ENCODE measurements at places on chromosomes 12 and 14. TPM values are rescaled to one million over a fixed set of nuclear protein-coding genes. Genes with fewer than 3 reads are reported as not detected.

Gene SELPLG
- total RNA-seq = 2.8 TPM

Gene GLT1D1
- 0.71 TPM for total RNA-seq

DNA sequence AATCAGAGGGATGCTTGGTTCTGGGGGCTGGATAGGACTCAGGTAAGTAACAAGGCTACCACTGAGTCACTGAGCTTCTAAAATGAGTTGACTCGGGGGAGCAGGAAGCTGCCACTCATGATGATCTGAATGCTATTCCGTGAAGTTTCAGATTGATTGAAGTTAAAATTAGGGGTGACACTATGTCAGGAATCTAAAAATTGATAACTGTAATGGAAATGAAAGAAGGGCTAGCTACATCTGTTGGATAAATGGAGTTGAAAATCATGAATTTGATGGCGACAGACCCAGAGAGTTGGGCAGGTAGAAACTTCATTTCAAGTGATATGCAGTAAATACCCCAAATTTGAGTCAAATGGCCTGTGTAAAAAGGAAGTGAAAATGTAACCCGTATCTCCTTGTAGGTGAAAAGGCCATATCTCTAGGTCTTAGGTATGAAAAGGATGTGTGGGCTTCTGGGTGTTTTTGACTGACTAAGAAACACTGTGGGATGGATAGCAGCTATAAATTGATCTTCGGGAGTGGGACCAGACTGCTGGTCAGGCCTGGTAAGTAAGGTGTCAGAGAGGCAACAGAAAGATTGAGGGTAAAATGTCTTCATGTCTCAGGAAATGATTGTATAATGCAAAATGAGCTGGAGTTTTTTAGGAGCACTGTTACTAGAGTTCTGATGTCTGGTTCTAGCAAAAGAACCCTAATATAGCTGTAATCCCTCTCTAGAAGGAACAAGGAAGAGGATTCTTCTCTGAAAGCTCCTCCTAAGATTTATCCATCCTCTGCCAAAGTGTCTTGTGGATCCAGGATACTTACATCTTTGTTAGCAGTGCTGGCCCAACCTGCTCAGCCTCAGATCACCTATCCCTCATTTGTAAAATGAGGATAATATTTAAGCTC, 57.3 kb downstream of the DAD1 start:
- no peak for DNase-seq

DNA sequence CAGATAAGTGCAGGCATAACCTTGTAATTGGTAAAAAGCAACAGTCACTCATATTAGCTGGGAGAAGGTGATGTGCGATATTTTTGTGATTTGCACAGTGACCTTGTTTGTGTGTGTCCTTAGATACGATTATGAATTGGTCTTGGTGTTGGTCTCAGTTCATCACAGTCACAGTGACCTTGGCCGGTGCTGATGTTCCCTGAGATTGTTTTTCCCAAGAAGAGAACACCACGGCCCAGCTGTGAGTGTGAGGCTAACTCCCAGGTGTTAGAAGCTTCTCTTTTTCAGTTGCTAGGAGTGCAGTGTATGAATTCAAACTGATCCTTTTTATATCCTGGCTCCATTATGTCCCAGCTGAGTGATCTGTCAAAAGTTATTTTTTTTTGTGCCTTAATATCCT, 46.2 kb downstream of the TRHDE start:
- no peak for DNase-seq

Gene CARMIL3
- total RNA-seq = 0.27 TPM

DNA sequence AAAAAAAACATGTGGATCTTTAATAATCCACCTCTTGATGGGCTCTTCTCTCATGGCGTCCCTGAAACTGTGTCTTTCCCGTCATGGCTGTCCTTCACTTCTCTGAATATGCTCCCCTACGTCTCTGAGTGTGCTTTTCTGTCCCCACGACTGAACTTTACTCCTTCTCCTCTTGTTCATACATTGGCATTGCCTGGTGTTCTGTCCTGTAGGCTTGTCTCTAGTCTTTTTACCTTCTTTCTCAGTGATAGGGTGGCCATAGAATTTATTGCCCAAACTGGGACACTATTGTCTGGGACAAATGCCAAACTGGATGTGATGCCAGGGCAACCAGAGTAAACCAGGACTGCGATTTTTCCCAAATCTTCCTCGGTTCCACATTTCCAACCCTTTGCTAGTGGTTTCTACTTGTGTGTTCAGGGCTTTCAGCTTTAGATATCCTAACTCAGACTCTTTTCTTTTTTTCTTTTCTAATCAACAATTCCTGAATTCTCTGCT, 202.2 kb downstream of the ATP23 start:
- no peak for DNase-seq

DNA sequence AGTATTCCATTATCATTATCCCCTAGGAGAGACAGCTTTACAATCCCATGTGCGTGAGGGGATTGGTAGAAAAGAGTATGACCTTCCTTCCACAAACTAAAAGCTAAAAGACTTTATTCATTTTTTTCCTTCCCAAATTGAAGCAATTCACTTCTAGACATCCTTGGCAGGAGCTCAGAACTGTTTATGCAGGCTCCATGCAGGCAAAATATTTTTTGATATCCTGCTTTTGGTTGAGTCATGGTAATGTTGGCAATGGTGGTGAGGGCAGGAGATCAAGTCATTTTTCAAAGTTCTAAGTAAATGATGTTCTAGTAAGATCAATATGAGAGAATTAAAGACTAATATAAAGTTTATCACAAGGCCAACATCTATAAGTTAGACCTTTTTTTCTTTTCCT, 1.3 kb upstream of the PLEKHG7 start:
- no peak for DNase-seq

Gene BTG1
- total RNA-seq = 19.5 TPM

DNA sequence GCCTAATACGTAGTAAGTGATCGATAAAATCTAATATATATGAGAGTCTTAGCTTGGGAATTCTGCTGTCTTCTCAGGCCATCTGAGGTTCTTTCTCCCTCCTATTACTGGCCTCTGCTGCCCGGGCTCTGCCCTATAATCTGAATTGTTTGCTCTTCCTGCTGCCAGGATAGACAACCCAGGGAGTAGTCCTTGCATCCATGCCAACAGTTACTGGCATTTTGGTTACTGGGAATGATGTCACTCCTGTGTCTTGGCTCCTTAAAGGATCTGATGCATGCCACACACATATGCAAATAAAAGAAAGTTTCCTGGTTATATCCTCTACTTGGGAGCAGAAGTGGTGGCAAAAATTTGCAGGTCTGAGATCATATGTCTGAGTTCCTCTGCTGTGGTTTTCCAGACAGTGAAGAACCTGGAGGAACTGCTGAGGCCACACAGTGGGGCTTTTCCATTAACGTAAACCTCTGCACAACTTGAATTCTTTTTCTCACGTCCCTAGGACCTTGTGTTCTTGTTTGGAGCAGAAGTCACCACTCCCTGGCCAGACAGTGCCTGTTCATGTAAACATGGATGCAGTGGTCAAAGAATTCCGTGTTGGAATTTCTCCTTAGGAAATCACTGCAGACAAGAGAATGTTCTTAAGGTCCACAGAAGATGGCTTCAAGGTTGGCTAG, 320.6 kb upstream of the TBX3 start:
- no peak for DNase-seq

DNA sequence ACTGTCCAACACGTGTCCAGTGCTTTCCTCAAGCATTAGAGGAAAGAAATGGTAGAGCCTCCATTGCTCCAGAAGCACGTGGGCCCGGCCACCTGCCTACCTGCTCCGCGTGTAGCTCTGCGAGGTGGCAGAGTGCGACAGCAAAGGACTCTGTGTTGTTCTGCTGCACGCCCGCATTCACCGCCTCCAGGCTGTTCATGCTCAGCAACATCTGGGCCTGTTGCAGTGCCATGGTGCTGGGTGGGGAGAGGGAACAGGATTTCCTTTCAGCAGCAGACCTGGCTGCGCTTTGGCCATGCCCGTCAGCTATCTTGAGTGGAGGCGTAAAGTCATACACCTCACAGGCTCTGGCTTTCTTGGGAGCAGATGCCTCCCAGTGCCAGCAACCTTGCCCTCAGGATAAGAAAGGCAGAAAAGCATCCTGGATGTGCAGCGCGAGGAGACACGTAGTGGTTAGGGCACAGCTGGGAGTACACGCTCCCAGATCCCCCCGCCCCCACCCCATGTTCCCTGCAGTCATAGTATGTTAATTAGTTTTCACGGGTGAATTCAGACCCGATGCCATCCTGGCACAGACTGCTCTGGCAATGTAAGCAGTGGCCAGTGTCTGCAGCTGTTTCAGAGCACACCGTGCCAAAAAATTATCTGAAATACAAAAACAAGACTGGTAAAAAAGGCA, 25.1 kb downstream of the ANAPC5 start:
- peak; percentile 80 for DNase-seq

DNA sequence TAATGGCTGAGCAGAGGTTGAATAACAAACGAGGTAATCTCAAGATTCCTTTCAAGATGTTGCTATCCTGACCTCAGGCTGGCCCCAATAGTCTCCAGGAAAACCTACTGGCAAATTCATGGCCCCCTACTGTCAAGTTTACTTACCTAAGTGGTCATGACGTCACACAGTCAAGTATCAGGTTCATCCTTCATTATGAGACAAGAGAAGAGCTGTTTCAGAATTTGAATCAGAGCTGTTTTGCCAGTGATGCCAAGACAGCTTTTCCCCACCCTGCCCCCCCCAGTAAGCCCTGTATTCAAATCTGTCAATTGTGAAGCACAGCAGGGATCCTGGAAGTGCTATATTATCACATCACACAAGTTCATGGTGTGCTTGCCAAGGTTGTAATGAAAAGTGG, 509.6 kb downstream of the NOVA1 start:
- DNase-seq = no peak

Gene OR4E2
- not detected for total RNA-seq

DNA sequence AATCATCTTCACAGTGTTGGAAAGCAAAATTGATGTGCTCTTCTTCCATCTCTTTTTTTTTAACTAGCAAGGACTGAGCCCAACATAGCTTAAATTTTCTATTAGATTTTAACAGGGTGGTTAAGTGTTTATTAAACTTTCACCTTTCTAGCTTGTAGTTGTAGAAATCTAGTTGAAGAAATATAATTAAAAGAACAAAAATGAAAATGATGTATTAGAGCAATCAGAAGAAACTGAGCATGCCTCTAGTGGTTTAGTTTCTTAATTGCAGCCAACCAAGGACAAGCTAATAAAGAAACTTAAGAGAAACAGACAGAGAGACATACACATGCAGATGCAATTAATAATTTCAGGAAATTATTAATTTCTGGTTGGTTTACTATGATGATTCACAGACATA, 673.0 kb upstream of the LMO3 start:
- DNase-seq = no peak

- DNase-seq = peak; percentile 44
Measured at GRCh38 chr12:31323391-31324115, 2.4 kb downstream of the SINHCAF start.

Gene NXPH4
- 1.2 TPM for total RNA-seq

Gene DDX54
- total RNA-seq = 20.7 TPM

Gene DIO2
- total RNA-seq = 0.80 TPM

Gene GPR65
- 0.53 TPM for total RNA-seq

Gene TGFB3
- total RNA-seq = 109 TPM

DNA sequence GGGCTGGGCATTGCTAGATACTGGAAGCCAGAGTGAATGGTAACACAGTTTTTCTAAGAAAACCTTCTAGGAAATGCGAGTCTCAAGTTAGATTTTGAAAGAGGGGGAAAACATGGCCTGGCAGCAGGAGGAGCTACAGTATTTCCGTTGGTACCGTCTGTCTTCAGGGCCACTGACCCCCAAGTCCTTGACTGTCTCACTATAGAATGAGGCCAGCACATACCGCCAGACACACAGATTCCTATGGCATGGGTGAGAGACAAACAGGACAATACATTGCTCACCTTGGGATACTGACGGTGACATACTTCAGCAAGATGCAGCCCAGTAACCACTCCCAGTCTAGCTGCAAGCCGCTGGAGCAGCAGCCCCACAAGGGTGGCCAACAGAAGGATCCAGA, 21.7 kb downstream of the SLC11A2 start:
- DNase-seq = no peak

DNA sequence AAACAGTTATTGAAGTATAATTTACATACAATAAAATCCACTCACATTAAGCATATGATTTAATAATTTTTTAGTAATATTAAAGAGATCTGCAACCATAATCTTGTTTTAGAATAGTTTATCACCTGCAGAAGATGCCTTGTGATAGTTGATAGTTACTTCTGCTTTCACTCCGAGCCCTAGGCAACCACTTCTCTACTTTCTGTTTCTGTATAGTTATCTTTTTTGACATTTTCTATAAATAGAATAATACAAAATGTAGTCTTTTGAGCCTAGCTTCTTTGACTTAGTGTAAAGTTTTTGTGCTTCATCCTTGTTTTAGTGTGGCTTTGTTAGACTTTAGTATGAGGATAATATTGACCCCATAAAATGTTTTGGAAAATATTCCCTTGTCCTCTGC, 111.0 kb downstream of the MNAT1 start:
- no peak for DNase-seq

DNA sequence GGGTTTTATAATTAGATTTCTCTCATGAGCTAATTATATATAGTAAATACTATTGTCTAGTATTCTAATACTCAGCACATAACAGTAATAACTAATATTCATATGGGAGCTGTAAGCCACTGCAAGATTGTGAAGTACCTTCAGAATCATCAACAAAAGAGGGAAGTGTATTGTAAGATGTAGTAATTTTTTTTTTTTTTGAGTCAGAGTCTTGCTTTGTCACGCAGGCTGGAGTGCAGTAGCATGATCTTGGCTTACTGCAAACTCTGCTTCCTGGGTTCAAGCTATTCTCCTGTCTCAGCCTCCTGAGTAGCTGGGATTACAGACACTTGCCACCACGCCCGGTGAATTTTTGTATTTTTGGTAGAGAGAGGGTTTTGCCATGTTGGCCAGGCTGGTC, 3.1 kb downstream of the GPR33 start:
- no peak for DNase-seq

GRCh38 chr14:75426332-75427125, 1.3 kb upstream of the JDP2 start:
- peak; percentile 61 for DNase-seq

Gene MCRS1
- total RNA-seq = 52.5 TPM

Gene LMO3
- total RNA-seq = 1.8 TPM

DNA sequence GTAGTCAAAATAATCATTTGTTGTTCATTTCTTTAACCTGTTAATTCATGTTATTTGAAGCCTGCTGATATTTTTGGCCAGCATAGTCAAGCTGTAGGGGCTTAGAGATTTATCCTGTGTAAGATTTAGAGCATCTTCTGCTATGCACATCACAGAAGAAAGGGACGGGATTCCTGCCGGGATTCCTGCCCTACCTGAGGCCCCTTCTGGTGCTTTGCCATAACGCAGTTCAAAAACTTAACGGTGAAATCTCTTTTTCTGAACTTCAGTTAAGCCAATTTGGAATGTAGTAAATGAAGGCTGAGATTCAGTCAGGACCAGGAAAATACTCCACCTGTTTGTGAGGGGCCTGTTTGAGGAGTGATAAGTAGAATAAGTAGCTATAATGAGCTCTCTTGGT, 50.7 kb upstream of the TMEM260 start:
- no peak for DNase-seq

DNA sequence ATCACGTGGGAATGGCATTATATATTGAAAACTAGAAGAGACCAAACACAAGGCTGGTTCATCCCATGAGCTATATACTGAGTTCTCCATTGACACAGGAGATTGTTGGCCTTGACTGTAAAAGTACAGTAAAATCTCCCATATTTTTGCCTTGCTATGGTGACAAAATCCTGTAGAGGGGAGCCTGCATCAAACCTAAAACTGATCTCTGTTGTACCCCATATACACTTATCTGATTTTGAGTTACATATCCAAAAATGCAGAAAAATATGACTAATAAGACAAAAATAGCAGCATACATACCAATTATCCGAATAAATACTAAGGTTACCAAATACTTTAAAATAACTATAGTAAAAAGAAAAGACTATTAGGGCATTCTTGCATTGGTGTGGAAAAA, 60.4 kb downstream of the TMTC3 start:
- no peak for DNase-seq

GRCh38 chr12:65162609-65163008, 6.8 kb upstream of the LEMD3 start:
- DNase-seq = no peak
